ENCODE measurements at places on chromosomes 4 and X. TPM values are rescaled to one million over a fixed set of nuclear protein-coding genes. Genes with fewer than 3 reads are reported as not detected.

NSUN7 gene
- not detected for total RNA-seq

CRMP1 gene
- total RNA-seq: not detected

DNA sequence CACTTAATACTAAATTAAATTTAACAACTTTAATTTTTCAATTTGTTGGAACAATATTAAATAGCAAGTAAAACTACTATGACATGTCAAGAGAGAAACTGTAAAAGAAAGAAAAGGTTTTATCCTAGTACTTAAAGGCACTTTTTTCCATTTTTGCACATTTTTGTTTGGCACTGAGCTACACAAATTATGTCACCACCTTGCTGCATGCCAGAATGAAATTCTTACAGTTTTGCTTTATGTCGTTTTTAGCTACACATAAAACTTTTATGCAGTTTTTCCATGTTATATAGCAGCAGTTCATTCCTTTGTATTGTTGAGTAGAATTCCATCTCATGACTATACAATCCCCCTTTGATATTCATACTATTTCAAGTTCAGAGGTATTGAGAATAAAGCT is 99.1 kb upstream of the RXFP1 start:
- no peaks in the 10 kb centered on the region for H3K27me3 ChIP-seq
- DNase-seq: no peak
- H3K27ac ChIP-seq: no peak overlapping the region
- no peaks in the 10 kb centered on the region for H3K4me1 ChIP-seq
- H3K4me3 ChIP-seq: no peak overlapping the region
- H3K36me3 ChIP-seq: no peaks in the 10 kb centered on the region

GRCh38 chr4:143616771-143617170 is 83.7 kb downstream of the FREM3 start:
- no peaks in the 10 kb centered on the region for H3K36me3 ChIP-seq
- no peak overlapping the region for H3K27ac ChIP-seq

DNA sequence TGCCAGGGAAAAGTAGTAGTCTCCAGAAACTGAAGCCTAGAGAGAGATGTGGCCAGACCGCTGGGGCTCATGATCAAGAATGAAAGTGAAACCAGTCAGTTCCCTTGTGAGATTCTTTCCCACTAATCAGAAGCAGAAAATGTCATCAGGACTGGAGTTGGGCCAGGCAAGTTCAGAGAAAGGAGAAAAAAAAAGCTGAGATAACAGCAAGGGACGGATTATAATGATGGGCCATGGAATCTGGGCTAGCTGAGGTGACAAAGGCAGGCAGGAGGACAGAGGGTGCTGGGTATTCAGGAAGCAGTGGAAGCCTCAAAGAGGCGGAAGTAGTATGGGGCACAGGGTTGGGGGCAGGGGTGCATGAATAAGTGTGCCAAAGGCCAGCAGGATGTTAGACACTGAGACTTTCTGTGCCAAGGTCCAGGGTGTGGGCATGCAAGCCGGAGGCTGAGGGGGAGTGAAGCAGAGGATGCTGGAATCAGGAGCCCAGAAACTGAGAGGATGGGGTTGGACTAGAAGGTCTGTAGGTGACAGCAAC is 2.5 kb downstream of the CXorf38 start:
- H3K4me1 ChIP-seq: peaks cover 17% of the 10 kb centered on the region
- H3K27me3 ChIP-seq: no peaks in the 10 kb centered on the region
- peak; percentile 24 for DNase-seq
- peak overlapping the region; percentile 72 for H3K27ac ChIP-seq

DNA sequence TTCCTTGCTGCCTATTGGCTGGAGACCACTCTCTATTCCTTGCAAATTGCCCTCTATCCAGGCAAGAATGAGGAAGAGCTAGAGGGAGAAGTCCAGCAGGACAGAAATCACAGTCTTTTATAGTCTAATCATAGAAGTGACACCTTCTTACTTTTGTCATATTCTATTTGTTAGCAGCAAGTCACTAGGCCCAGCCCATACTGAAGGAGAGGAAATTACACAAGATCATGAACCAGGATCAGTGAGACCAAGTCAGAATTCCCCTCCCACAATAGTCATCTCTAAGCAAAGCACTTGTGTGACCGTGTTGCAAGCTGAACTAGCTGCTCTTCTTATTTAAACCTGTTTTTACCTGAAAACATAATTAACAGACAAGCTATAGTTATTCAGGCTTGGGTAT is 317.7 kb downstream of the INPP4B start:
- no peak overlapping the region for H3K27ac ChIP-seq
- H3K36me3 ChIP-seq: no peaks in the 10 kb centered on the region
- H3K27me3 ChIP-seq: no peaks in the 10 kb centered on the region
- H3K4me3 ChIP-seq: no peak overlapping the region
- DNase-seq: no peak

DNA sequence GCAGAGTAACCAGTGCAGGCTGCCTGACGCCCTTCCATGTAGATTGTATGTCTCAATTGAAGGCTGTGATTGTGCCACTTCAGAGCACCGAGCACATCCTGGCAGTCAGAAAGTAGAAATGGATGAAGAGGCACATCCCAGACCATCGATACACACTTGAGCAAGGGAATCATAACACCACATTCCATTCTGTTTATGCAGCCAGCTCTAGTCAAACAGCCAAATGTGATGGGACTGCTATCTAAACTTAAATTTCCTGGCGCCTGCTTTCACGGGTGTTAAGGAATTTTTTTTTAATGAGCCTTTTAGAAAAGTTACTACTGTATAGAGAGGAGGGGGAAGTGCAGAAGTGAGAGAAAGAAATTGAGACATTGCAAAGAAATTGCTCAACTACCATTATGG is 84.4 kb downstream of the PPARGC1A start:
- no peaks in the 10 kb centered on the region for H3K4me1 ChIP-seq
- H3K36me3 ChIP-seq: peaks cover 4% of the 10 kb centered on the region
- no peak overlapping the region for H3K27ac ChIP-seq
- no peak overlapping the region for H3K4me3 ChIP-seq
- no peaks in the 10 kb centered on the region for H3K27me3 ChIP-seq

- no peaks in the 10 kb centered on the region for H3K4me1 ChIP-seq
- H3K27me3 ChIP-seq: peaks cover 11% of the 10 kb centered on the region
- H3K36me3 ChIP-seq: no peaks in the 10 kb centered on the region
- no peak for DNase-seq
Measured at GRCh38 chrX:153502131-153502530, 7.4 kb downstream of the BGN start.

- DNase-seq: no peak
- no peaks in the 10 kb centered on the region for H3K36me3 ChIP-seq
- peak overlapping the region; percentile 48 for H3K4me3 ChIP-seq
- no peak overlapping the region for H3K27ac ChIP-seq
- H3K27me3 ChIP-seq: peaks cover 34% of the 10 kb centered on the region
Measured at GRCh38 chr4:114597410-114598115, 1.0 kb upstream of the UGT8 start.

DNA sequence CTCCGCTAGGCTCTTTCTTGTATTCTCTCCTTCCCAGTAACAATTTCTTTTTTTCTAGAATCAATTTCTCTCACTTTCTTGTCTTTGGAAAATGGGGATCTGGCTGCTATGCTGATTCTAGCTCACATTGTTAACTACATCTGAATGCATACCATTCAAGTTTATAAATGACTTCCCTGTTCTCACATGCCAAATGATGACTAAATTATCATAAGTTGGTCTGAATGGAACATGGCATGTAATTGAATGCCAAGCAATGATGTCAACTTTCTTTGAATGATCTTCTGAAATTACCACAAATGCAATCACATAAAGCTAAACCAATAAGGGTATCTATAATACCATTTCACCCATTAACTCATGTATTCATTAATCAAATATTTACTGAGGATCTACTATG is 2.7 kb upstream of the ITM2A start:
- no peaks in the 10 kb centered on the region for H3K36me3 ChIP-seq
- DNase-seq: no peak
- H3K4me3 ChIP-seq: no peak overlapping the region
- H3K27me3 ChIP-seq: peaks cover 4% of the 10 kb centered on the region

DNA sequence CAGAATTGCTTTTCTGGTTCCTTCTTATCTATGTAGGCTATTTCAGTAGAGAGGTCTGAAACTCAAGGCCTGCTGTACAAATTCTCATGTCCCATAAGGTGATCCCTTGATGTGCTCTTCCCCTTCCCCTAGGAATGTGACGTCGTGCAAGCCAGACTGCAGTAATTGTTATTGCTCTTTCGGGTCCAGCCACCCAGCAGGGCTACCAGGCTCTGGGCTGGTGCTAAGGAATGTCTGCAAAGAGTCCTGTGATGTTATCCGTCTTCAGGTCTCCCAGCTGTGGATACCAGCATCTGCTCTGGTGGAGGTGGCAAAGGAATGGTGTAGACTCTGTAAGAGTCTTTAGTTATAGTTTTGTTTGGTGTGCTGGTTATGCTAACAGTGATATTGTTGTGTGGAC is 378.7 kb downstream of the C4orf33 start:
- DNase-seq: no peak
- no peaks in the 10 kb centered on the region for H3K4me1 ChIP-seq
- H3K4me3 ChIP-seq: no peak overlapping the region
- no peak overlapping the region for H3K27ac ChIP-seq
- H3K27me3 ChIP-seq: no peaks in the 10 kb centered on the region

GRCh38 chrX:130155564-130155963 is 10.1 kb downstream of the AIFM1 start:
- no peaks in the 10 kb centered on the region for H3K27me3 ChIP-seq
- no peak overlapping the region for H3K27ac ChIP-seq
- no peak overlapping the region for H3K4me3 ChIP-seq
- DNase-seq: no peak
- H3K4me1 ChIP-seq: no peaks in the 10 kb centered on the region

DNA sequence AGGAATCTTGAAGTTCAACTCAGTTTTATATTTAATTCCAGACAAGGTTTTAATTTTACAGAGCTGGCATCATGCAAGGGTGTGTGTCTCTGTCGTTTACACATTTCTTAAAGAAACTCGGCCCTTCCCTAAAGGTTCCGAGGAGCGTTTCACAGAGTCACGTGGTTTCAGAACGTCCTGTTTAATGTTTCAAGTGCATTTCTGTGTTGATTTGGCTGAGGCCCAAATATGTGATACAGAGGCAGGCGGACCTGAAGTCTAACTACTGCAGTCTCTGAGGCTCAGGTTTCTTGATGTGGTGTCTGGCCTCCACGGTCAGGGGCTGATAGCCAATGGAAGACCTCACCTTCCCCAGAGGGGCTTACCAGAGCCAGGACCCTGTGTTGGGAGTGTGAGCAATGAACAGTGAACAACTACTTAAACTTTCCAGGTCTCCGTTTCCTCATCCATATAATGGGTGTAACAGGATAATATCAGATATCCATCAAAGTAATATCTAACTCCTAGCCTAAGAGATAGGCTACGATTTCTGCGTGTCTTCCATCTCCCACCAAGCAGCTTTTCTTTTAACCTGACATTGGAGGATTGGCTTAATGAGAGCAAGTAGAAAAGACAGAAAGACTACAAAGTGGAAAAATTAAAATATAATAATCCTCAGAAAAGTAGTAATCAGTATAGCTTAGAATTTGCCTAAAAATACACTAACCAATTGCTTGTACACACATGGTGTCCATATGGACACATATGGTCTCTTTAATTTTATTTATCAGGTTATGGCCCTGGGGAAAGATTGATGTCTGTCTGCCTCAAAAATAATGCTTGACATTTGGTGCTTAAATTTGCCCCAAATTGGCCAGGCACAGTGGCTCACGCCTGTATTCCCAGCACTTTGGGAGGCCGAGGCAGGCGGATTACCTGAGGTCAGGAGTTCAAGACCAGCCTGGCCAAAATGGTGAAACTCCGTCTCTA is 50.0 kb upstream of the TRIM2 start:
- peaks cover 9% of the 10 kb centered on the region for H3K4me1 ChIP-seq
- H3K27me3 ChIP-seq: no peaks in the 10 kb centered on the region
- no peak overlapping the region for H3K27ac ChIP-seq
- DNase-seq: no peak

GRCh38 chrX:114097427-114097826 is 486.5 kb upstream of the HTR2C start:
- H3K27me3 ChIP-seq: no peaks in the 10 kb centered on the region
- no peak overlapping the region for H3K27ac ChIP-seq
- no peaks in the 10 kb centered on the region for H3K36me3 ChIP-seq
- DNase-seq: no peak
- no peak overlapping the region for H3K4me3 ChIP-seq
